ENCODE measurements at places on chromosomes 16 and 17. TPM values are rescaled to one million over a fixed set of nuclear protein-coding genes. Genes with fewer than 3 reads are reported as not detected.

The ADAM11 gene
- total RNA-seq, result 4.4 TPM

The SYNGR2 gene
- 23.7 TPM for total RNA-seq

DNA sequence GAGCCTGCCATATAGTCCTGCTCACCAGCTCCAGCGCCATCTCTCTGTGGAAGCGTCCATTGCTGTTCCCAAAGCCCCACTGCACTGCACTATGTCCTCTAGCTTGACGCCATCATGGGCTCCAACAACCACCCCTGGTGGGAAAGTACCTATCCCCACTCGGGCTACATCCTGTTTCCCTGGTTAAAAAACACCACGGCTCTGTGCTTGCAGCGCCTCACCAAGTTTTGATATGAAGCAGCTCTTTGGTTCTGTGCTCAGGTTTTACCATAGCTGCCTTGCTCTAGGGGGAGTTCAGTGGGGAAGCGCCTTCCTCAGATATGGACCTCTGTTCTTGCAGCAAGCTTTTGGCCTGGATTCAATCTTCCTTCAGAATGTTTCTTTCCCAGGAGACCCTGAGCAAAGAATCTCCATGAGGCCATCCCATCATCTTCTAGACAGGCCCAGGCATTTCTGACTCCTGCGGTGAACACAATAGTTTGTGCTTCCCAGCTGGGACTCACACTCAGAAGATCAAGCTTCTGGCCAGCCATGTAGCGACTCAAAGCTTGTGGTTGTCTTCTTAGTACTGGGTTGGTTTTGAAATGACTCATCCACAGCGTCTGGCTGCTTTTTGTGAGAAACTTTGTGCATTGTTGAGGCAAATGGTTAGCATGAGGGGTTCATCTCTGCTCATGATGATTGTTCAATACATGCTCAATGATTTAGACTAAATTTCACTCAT lies 39.5 kb downstream of the DYNLRB2 start:
- H3K4me1 ChIP-seq, result no peaks in the 10 kb centered on the region
- no peak overlapping the region for H3K27ac ChIP-seq
- no peak for DNase-seq
- no peak overlapping the region for H3K4me3 ChIP-seq

GRCh38 chr16:89458551-89458950 lies 31.8 kb downstream of the ANKRD11 start:
- no peaks in the 10 kb centered on the region for H3K27me3 ChIP-seq
- DNase-seq, result no peak
- no peak overlapping the region for H3K27ac ChIP-seq
- no peak overlapping the region for H3K4me3 ChIP-seq
- peaks cover 7% of the 10 kb centered on the region for H3K36me3 ChIP-seq

DNA sequence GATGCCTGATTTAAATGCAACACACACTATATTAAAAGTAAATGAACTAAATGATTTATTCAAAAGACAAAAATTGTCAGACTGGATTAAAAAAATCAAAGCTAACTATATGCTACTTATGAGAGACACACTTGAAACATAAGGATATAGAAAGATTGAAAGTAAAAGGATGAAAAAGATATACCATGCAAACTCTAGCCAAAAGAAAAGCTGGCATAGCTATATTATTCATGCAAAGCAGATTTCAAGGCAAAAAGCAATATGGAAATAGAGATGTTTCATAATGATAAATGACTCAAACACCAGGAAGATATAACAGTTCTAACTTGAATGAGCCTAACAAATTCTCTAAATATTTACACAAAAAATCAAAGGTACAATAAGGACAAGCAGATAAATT lies 149.2 kb downstream of the MYO1D start:
- DNase-seq, result no peak
- H3K4me3 ChIP-seq, result no peak overlapping the region
- no peaks in the 10 kb centered on the region for H3K36me3 ChIP-seq
- H3K27me3 ChIP-seq, result no peaks in the 10 kb centered on the region
- no peaks in the 10 kb centered on the region for H3K4me1 ChIP-seq

The GSG1L gene
- total RNA-seq, result not detected

DNA sequence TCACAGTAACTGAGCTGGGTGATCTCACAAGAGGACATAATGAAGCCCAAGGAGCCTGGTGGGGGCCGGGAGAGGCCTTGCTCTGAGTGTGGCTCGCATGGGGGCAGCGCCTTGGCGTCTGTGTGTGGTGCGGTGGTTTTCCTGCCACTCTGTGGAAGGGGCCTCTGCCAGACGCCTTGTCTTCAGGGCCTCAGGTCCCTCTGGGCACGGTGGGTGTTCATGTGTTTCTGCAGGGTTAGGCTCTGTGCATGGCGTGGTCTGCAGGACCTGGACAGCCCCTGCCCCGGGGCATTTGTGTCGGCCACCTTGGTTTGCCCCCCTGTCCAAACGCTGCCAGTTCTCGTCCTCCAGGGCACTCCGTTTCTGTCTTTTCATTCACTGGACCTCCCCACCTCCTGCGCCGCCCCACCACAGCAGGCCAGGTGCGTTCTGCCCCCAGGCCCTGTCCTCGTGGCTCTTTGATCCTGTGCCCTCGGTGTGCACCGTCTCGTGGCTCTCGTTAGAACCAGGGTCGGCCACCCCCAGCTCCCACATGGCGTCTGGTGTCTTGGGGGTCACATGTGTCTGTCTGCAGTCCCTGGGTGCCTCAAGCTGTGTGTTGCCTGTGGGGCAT lies 43.7 kb upstream of the ZNF750 start:
- H3K4me1 ChIP-seq, result peaks cover 9% of the 10 kb centered on the region
- no peak for DNase-seq
- H3K36me3 ChIP-seq, result peaks cover 17% of the 10 kb centered on the region
- H3K27me3 ChIP-seq, result no peaks in the 10 kb centered on the region
- H3K4me3 ChIP-seq, result no peak overlapping the region

The HOXB1 gene
- total RNA-seq, result not detected

DNA sequence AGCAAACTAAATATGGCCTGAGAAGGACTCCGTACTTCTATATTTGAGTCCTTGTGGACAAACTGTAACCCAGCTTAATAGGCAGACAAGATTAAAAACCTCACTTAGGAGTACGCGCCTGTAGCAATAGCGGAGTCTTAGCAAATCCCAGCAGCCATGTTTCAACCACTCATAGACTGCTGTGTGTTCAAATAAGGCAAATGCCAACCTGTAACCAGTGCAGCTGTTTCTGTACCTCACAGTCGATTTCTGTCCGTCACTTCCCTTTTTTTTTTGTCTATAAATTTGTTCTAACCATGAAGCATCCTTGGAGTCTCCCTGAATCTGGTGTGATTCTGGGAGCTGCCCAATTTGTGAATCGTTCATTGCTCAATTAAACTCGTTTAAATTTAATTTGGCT lies 30.2 kb downstream of the TANC2 start:
- H3K36me3 ChIP-seq, result no peaks in the 10 kb centered on the region
- DNase-seq, result no peak
- no peak overlapping the region for H3K27ac ChIP-seq
- no peaks in the 10 kb centered on the region for H3K4me1 ChIP-seq

- peaks cover 37% of the 10 kb centered on the region for H3K4me1 ChIP-seq
- no peaks in the 10 kb centered on the region for H3K27me3 ChIP-seq
Measured at GRCh38 chr16:3957344-3957980, 76.9 kb upstream of the CREBBP start.

DNA sequence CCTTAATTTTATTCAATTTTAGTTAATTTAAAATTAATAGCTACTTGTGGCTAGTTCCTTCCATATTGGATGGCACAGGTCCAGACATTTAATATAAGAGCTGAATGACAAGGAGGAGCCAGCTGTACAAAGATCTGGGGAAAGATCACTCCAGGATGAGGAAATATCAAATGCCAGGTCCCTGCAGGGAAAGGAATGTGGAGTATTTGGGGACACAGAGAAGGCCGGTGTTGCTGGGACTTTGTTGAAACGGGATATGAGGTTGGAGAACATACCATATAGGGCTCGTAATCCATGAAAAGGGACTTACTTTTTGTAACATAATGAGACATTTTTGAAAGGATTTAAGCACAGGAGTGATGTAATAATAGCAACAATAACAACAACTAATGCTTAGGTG lies 426.8 kb downstream of the HS3ST4 start:
- no peaks in the 10 kb centered on the region for H3K36me3 ChIP-seq
- no peak overlapping the region for H3K27ac ChIP-seq
- H3K4me1 ChIP-seq, result no peaks in the 10 kb centered on the region
- no peak overlapping the region for H3K4me3 ChIP-seq

The FBXL20 gene
- total RNA-seq, result 7.5 TPM

DNA sequence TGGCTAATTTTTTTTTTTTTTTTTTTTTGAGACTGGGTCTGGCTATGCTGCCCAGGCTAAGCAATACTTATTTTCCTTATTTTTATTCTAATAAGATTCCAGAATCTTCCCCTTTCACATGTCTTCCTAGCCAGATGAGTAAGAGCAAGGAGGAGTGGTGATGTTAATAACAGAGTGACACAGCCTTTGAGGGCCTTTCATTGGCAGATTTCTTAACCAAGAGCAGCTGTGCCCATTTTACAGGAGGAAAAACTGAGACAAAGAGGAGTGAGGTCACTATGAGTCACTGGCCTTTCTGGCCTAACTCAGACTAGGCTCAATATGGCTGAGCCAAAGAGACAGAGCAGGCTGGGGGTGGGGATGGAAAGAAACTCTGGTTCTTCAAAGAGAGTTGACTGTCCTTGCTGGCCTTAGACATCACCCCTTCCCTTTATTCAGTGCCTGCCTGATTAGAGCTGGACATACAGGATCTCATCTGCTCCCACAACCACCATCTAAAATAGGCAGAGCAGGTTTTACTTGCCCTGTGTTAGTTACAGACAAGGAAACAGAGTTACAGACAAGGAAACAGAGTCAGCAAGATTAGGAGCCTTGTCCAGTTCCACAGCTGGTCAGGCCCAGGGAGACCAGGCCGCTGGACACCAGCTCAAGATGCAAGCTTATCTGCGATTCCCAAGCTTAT lies 50.0 kb upstream of the TOB1 start:
- H3K27ac ChIP-seq, result no peak overlapping the region
- no peak for DNase-seq
- no peaks in the 10 kb centered on the region for H3K27me3 ChIP-seq
- no peaks in the 10 kb centered on the region for H3K36me3 ChIP-seq
- no peak overlapping the region for H3K4me3 ChIP-seq

DNA sequence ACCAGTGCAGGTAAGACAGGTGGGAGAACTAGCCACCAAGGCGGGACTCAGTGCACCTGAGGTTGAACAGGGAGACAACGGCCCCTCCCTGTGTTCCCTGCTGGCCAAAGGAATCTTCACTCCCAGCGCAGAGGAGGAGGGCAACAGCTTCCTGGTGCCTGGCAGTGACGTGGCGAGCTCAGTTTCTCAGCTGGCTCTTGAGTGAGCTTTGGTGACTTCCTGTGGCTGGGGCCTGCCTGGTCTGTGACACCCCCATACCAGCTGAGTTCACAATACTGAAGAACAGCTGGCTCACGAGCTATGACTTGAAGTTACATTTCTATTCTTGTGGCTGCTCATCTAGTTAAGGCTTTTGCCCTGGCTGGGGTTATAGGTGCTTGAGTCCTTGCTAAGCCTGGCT lies 26.1 kb downstream of the WNT9B start:
- DNase-seq, result no peak
- H3K36me3 ChIP-seq, result no peaks in the 10 kb centered on the region
- no peak overlapping the region for H3K27ac ChIP-seq
- no peak overlapping the region for H3K4me3 ChIP-seq
- H3K27me3 ChIP-seq, result peaks cover 22% of the 10 kb centered on the region
- no peaks in the 10 kb centered on the region for H3K4me1 ChIP-seq

The TNFRSF13B gene
- not detected for total RNA-seq

The HOXB13 gene
- total RNA-seq, result not detected

DNA sequence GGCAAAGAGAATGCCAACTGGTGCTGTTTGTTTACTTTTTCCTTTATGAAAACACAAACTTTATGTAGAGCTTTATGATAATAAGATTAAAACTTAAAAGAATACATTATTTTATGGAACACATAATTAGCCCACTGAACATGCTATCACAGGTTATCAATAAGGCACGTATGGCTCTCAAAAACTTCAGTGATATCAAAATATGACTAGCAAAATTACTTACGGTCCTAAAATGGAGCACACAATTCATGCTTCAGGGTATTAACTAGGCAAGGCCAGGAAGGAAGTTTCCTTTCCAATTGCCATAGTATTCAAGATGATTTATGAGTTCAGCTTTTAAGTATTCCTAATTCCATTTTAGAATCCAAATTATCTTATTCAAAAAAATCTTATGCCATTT lies 3.6 kb downstream of the RNF43 start:
- no peak overlapping the region for H3K4me3 ChIP-seq
- no peak overlapping the region for H3K27ac ChIP-seq
- H3K27me3 ChIP-seq, result peaks cover 21% of the 10 kb centered on the region
- H3K36me3 ChIP-seq, result no peaks in the 10 kb centered on the region

GRCh38 chr17:489758-490329 lies 137.2 kb upstream of the RPH3AL start:
- 0 out of 2 replicates have a peak, but pooled peaks cover 6% of the 10 kb centered on the region for H3K36me3 ChIP-seq
- peaks cover 15% of the 10 kb centered on the region for H3K4me1 ChIP-seq
- peak overlapping the region; percentile 59 for H3K4me3 ChIP-seq
- H3K27ac ChIP-seq, result peak overlapping the region; percentile 57
- peak; percentile 57 for DNase-seq
- H3K27me3 ChIP-seq, result no peaks in the 10 kb centered on the region

GRCh38 chr17:67441052-67441895 lies 64.2 kb downstream of the PITPNC1 start:
- no peaks in the 10 kb centered on the region for H3K27me3 ChIP-seq
- H3K36me3 ChIP-seq, result no peaks in the 10 kb centered on the region

DNA sequence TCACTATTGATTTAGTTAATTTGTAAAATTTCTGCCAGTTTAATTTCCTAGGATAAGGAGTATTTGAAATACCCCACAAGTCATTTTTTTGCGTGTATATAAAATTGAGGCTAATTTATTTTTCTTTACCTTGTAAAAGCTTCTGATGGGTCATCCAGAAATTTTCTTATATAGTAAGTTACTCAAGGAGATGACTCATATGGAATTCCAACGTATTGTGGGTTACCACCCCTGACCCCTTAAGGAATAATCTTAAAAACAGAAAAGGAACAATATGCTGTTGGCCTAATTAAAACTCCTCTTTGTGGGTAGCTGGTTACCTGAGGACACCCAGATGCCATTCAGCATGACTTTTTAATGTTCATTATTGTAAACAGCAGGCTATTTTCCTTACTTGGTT lies 13.6 kb downstream of the HEATR6 start:
- peaks cover 89% of the 10 kb centered on the region for H3K36me3 ChIP-seq
- no peaks in the 10 kb centered on the region for H3K27me3 ChIP-seq
- H3K4me3 ChIP-seq, result no peak overlapping the region
- DNase-seq, result peak; percentile 39
- H3K27ac ChIP-seq, result no peak overlapping the region
- peaks cover 15% of the 10 kb centered on the region for H3K4me1 ChIP-seq

Data from SJSA1 (cell line).